ENCODE measurements at places on chromosomes 1 and 21. TPM values are rescaled to one million over a fixed set of nuclear protein-coding genes. Genes with fewer than 3 reads are reported as not detected.

Gene TXNIP
- total RNA-seq = 284 TPM

Gene TSTD1
- total RNA-seq = 5.6 TPM

Gene PARS2
- 5.7 TPM for total RNA-seq

Gene PKNOX1
- 11.2 TPM for total RNA-seq

Gene UBL4B
- total RNA-seq = 0.32 TPM

Gene CNR2
- not detected for total RNA-seq

Gene NPHS2
- not detected for total RNA-seq

Measured in articular chondrocyte of knee joint (primary cell).